ENCODE measurements at places on chromosomes 4 and X.

DNA sequence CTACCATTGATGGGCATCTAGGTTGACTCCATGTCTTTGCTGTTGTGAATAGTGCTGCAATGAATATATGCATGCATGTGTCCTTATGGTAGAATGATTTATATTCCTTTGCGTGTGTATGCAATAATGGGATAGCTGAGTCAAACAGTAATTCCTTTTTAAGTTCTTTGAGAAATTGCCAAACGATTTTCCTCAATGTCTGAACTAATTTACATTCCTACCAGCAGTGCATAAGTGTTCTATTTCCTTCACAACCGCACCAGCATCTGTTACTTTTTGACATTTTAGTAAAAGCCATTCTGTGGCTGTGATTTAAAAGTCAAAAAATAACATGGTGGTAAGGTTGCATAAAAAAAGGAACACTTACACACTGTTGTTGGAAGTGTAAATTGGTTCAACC is 103.1 kb upstream of the FAM47B start:
- no peak for DNase-seq

- no peak for DNase-seq
Observed at GRCh38 chr4:97013711-97014110, 1129.6 kb downstream of the STPG2 start.

DNA sequence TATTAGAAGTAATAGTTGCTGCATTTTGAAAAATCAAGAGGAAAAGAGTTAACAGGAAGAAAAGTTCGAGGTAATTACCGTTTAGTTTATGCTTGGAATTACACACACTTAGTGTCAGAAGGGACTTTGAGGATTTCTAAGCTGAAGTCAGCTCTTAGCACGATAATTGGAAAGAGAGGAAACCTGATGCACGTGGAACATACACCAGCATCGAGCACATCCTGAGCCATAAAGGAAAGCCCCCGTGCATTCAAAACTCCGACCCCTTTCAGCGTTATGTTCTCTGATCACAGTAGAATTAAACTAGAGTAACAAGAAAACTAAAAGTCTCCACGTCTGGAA is 400 bp upstream of the PAQR3 start:
- no peak for DNase-seq

- no peak for DNase-seq
Observed at GRCh38 chr4:182219411-182220056, 23.7 kb upstream of the TENM3 start.

GRCh38 chrX:150052226-150052625 is 113.9 kb upstream of the EOLA2 start:
- no peak for DNase-seq

DNA sequence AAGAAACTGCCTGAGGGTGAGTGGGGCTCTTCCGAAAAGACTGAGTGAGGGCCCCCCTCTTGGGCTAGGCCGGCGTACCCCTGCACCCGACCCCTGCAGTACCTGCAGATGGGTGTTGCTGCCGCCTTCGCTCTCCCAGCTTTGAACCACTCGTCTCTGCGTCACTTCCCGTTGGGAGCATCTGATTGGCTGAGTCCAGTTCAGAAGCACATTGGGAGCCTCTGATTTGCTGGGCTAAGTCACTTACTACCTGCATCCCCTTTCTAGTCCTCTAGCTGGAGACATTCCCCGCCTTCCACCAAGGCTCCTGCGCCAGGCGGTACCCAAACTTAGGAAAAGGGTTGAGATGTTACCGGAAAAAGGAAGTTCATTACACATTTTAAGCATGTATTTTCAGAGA is 20.4 kb upstream of the WWC2 start:
- no peak for DNase-seq

GRCh38 chr4:173520921-173521466 is 9.0 kb downstream of the HAND2 start:
- DNase-seq: no peak

DNA sequence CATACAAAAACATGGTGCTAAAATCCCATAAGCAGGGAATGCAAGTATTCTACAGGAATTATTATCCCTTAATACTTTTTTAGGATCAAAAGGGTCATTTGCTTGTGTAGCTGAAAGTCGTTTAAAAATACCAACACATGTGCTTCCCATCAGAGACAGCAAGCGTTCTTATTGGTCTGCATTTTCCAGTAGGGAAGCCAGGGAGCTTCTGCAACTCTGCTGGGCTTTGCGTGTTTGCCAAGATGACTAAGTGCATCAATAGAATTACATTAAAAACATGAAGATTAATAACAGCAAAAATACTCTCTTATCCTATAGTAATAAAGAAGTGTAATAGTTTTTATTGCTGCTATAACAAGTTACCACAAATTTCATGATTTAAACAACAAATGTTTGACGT is 111.2 kb downstream of the QDPR start:
- no peak for DNase-seq

Data from AG09309 (cell line).